Inflammatory macrophage treated with lipopolysaccharide for 1 hour (primary cell): ENCODE measurements at places on chromosomes 7 and 10.

- no peak for DNase-seq
Observed at GRCh38 chr10:132703419-132704007, 82.4 kb downstream of the NKX6-2 start.

DNA sequence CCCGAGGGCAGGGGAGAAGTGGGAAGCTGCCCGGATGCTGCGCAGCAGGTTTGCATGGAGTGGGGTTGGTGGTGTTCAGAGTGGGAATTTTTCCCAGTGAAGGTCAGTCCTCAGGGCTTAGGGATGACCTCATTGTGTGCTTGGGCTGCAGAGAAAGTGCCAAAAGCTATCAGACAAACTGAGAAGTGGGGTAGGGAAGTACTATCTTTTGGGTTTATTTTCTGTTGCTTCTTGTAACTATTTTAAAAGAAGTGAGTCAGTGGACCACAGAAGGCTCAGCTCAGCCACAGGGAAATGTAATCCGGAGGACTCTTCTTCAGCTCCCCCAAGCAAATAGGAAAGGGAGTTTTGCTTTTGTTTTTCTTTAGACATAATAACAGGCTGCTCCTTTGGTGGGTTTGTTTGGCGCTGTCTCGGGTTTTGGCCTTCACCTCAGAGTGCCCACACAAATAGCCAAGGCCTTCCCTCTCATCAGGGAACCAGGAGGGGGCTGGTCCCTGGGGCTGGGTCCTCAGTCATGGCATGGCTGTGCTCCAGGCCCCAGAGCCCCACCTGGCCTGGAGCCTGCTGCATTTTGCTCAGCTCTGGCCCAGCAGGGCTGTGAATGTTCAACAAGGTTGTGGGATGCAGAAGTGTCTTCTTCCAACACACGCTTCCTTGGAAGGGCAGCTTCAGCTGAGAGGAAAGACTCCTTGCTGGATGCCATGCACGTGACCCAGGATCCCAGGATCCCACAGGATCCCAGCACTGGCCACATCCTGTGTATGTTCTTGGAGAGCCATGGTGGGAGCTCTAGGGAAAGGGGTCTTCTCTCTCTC is 5.4 kb upstream of the FAM170B start:
- DNase-seq: peak; percentile 58

DNA sequence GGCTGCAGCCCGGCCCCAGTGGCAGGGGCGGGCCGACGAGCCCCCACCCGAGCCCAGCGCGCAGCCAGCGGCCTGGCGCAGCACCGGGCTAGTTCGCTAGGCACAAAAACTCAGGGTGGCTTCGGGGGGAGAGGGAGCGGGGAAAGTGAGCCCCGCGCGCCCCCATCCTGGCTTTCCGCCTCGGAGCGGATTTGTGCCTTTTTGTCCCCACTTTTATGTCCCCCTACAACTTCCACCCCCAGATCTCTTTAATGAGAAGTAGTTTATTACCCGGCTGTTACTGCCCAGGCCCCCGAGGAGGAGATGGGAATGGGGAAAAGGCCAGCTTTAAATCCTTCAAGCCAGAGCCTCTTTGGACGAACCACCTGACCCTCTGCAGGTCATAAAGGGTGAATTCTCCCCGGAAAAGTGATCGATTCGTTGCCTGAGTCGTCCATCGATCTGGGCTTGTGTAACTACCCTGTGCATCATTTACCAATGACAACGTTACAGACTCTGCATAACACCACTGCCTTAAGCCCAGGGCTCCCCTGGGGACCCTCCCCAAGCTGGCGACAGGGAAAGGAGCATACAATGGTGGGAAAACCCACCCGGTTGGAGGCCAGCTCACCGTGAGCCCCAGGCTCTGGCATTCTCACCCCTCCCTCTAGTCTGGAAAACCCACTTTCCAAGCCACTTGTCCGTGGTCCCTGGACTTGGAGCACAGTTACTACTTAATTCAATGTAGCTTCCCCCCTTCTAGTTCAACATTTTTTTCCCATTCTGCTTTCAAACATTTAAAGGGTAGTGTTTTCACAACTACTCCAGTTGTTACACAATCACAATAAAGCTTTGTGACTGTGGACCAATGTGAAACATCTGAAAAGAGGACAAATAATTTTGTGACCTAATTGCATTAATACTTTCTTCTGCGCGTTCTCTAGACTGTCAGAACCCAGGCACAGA is 748 bp upstream of the SH3PXD2A start:
- no peak for DNase-seq

- no peak for DNase-seq
Observed at GRCh38 chr10:35340975-35341374, 4.7 kb downstream of the CCNY start.

GRCh38 chr7:50349399-50349798 is 44.9 kb downstream of the IKZF1 start:
- DNase-seq: no peak

DNA sequence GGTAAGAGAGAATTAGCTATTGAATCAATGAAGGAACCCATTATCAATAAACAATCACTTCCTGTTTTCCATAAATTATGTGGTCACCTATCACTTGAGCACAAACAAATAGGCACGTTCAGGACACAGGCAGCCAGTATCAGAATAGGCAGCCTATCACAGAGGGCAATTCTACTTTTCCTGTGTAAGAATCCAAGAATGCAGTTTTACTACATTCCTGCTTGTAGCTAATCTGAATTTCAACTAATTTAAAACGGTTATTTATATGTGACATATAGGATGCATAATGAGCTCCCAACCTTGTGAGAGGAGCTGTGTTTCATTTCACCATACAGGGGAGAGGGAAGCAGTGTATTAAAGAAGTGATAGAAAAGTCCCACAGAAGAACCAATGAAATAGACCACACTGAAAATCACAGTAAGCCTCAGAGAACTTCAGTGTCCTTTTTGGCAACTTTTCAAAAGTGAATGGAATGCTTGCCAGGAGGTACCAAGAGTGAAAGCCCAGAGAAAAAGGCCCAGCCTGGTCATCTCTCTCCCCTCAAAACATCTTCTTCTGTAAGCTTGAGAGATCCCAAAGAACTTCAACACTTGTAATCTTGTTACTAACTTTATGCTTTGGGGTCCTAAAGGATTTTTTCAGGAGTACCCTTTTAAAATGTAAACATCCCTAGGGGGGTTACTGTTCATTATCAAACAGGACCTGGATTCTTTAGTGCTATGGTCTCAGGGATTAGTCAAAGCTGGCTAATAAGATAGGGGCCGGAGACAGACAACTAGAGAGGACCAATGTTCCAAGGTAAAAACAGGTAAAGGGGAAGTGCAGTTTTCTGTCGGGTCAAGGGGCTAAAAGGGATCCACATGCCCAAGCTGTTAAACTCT is 1.3 kb downstream of the IMMP2L start:
- DNase-seq: no peak

DNA sequence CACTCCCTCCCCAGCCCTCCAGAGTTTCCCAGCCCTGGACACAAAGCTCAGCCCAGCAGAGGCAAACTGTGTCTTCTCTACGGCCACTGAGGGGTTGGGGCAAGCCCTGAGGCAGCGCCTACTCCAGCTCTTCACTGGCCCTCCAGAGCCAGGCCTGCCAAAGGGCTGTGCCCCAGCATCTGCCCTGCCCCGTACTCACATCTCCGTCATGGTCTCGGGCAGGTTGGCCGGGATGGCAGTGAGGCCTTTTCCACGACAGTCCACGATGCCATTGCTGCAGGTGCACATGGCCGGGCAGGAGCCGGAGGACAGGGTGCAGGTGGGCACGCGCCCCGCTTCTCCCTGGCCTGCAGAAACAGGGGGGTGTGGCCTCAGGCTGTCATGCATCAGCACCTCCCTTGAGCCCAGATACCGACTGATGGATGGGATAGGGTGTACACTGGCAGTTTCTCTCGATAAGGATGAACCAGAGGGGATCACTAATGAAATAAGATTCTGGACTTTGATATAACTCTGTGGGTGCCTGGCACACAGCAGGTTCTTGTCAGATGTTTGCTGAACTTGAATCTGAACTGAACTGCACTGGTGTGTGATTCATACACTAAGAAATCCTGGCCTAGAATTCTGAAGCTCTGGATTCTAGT is 125.2 kb downstream of the SLIT1 start:
- no peak for DNase-seq

DNA sequence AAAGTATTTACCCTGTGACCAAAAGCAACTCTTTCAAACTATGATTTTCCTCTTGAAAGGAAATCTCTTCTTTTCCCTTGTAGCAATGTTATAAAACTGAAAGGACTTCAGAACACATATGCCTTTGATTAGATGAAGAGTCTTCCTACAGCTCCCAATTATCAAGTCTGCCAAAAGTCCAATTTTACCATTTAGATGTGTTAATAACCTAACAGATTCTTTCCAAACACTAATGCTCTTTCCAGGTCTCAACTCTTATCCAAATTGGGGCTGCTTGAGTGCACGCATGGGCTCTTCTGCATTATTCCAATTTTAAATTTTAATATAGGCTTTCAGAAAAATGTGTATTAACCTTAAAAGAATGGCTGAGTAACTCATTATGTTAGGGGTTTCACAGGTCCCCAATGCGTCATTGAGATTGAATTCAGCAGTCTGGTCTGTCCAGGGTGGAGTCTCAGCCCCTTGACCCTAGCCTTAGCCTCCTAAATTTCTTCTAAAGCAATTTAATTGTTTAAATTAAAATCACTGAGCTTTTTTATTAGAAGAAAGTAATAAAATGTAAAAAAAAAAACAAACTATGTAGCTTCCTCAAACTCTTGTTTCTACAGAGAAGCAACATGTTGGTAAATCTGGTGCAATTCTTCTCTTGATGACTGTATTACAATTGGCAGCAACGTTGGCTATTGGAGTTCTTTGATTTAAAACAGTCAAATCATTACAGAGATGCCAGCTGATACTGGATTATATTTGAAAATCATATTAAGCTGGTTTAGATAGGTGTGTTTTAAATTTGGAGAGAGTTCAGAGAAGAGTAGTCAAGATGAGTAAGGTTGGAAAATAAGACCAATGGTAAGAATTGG is 170.4 kb downstream of the DKK1 start:
- DNase-seq: no peak

DNA sequence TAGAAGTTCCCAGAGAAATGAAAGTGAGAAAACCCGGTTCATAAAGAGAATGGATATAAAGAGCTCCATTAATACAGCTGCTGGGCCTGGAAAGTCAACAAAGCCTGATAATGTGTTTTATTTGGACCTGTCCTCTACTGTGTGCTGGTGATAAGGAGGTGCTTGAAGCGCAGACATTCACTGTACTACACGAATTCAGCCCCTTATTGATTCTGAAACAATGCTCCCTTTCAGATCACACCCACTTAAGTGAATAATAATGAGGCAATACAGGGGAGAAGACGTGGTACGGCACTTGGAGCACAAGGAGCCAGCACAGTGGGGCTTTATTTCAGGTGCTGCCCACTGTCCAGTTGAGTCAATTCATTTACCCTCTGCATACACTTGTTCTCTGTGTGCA is 260.8 kb downstream of the FGFR2 start:
- no peak for DNase-seq

DNA sequence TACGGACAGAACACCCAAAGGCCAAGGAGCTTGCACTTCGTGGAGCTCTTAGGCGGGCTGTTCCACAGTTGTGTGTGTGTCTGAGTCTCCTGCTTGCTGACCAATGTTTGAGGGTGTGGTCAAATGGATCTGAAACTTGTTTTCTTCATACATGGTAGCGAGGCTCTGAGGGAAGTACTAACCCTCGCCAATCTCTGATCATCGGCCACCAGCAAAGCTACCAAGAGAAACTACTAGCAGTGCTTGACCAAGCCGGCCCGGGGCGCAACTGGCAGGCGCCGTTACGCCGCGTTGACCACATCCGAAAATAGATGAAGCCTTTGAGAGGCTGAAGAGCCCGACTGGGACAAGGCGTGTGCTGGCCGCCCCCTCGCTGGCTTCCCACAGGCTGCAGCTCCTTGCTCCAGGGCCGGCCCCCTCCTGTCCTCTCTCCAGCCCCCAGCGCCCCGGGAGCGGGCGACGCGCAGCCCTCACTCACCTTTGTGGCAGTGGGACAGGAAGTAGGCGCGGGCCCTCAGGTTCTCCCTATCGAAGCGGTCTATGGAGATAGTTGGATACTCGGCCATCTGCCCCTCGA is 384 bp downstream of the DCLRE1C start:
- DNase-seq: peak; percentile 51

GRCh38 chr7:91264924-91265681 is 870 bp downstream of the FZD1 start:
- DNase-seq: peak; percentile 42

DNA sequence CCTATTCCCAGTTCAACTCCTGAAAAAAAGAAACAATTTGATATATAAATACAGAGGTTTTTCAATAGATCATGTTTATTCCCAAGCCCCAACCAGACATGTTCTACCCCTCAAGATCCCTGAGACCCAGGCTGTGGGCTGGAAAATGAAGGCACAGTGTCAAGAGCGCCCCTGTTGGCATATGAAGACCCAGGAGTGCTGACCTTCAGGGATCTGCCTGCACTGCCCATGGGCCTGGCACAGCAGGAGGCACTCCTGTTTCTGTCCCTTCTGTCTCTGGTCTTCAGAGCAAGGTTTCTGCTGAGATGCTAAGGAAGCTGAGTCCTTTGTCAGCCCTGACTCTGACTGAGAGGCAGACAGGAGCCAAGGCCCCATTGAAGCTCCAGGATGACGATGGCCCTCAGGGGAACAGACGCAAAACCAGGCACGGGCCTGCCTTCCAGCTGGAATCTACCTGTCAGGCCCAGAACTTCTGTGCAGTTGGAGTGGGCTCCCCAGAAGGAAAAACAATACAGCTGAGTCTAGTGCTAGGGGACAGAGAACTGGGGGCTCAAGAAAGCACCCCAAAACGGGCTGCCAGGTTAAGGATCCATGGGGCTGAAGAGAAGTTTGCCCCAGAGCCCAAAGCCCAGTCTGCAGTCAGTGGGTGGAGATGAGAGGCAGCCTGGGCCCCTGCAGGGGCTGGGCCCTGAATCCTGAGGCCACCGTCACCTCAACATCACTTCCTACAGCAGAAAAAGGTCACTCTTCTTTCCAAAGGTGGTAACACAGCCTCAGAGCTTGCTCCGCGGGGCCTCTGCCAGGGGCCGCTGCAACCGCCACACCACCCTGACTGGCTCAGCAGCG is 6.7 kb upstream of the AIFM2 start:
- DNase-seq: no peak

GRCh38 chr10:25934621-25935139 is 651 bp downstream of the MYO3A start:
- DNase-seq: no peak

DNA sequence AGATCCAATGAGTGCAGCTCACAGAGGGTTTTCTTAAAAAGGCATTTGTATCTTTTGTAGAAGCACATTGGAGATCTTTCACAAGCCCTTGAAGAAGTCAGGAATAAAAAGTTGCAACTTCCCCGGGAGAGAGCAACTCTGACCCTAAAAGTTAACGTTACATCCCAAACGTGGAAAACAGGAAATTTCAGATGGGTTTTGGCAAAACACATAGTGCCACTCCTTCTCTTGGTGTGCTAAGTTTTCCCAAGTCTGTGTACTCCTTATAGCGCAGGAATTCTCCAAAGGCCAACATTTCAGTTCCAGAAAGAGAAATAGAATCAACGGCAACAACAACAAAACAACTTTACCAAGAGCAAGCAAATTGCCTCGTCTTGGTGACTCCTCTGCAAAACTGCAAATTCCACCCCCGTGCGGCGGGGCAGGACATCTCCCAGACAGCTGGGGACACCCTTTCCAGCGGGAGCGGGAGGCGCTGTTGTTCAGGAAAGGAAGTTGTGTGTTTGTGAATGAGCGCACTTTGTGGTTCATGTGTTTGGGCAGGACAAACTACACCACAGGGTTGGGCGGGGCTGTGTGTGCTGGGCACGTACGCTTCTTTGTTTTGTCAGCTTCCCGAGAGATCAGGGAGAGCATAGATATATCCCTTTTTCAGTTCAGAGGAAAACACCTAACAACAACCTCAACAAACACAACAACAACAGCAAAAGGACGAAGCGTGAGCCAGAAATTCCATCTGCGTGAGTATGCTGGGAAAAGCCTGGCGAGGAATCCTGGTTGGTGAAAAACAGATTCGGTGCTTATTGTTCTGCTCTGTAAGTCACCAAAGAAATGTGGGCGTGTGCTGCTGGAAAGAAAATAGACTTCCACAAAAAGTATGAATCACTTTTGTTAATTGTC is 294.7 kb upstream of the PITRM1 start:
- DNase-seq: peak; percentile 73
